Kidney glomerular epithelial cell (primary cell): ENCODE measurements at places on chromosomes 3 and 15.

GRCh38 chr3:13480340-13481318, 523 bp downstream of the HDAC11 start:
- no peak for DNase-seq

GRCh38 chr15:47429376-47429775, 287.9 kb upstream of the SEMA6D start:
- DNase-seq: no peak

DNA sequence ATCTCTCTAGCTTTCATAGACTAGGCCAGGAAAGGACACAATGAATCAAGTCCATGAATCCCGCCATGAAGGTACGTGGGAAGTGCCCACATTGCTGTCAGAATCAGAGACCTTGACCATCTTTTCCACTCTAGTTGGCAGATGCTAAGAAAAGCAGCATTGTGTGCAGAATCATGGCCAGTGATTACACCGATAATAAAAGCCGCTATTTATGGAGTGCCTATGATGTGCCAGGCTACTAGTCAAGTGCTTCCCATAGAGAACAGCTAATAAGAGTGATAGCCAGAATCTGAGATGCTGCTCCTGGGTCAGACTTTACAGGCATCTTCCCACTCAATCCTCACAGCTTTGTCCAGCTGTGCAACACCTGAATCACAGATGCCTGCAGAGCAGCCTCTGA, 13.2 kb upstream of the RPL32 start:
- DNase-seq: no peak

DNA sequence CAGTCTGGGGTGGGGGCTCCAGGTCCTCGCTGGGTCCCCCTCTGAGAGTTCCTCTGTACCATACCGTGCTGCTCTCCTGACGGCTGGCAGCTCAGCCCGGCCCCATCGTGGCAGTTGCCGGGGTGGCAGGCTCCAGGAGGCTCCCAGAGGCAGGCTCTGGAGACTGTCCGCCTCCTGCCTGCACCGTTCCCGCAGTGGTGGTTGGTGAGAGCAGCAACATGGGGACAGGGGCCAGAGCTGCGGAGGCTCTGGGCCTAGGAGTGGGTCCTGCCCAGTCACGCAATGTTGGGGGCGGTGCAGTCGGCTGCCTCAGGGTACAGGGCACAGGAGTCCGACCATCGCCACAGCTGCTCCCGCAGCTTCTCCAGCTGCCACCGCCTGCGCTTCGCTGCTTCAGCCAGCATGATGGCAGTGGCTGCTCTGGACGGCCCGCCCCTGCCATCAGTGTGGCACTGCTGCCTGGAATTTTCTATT, 492.7 kb downstream of the AGBL1 start:
- no peak for DNase-seq

- no peak for DNase-seq
These were observed 13.3 kb downstream of the ARMC8 start for GRCh38 chr3:138200424-138200823.

DNA sequence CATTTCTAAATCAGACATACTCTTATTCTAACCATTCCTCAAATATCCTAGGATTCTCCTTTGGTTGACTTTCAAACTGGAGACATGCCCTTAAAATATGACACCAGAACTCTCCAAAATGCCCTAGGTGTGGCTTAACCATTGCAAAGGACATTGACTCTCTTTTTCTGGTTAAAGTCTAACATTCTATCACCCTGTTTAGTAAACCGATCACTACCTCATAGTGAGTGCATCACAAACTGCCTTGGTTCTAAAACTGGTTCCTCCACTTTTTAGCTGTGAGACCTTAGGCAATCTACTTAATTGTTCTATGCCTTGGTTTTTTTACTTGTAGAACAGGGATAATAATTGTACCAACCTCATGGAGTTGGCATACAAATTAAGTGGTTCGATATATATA, 224.3 kb downstream of the CDIN1 start:
- no peak for DNase-seq

GRCh38 chr3:12423131-12423530, 61.1 kb upstream of the TSEN2 start:
- no peak for DNase-seq

- DNase-seq: no peak
These were observed at the start of gene PCSK6 for GRCh38 chr15:101489599-101490407. Gene PCSK6 (minus strand): TSS chr15:101489707. CDS start chr15:101489670, 37 bp downstream.

- DNase-seq: no peak
These were observed 135.5 kb downstream of the GHSR start for GRCh38 chr3:172312711-172313110.

- no peak for DNase-seq
These were observed 11.9 kb downstream of the MCM2 start for GRCh38 chr3:127610105-127610504.

DNA sequence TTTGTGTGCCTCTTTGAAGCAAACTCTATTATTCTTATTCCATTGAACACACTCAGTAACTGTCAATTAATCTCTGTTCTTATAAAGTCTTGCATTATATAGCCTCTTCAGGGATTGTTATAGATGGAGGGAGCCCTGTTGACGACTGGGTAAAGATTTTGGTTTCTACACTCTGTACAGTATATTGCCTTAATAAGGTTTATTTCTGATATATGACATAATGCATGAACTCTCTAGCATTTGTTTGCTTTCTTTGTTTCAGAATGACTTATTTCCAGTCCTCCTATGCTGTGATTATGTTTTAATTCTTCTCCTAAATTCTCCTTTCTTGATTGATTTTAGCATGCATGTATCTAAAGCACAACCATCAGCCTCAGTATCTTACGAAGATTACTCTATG, 494.9 kb downstream of the DIPK2A start:
- DNase-seq: no peak

GRCh38 chr3:125965505-125965904, 3.5 kb upstream of the ROPN1B start:
- DNase-seq: no peak

DNA sequence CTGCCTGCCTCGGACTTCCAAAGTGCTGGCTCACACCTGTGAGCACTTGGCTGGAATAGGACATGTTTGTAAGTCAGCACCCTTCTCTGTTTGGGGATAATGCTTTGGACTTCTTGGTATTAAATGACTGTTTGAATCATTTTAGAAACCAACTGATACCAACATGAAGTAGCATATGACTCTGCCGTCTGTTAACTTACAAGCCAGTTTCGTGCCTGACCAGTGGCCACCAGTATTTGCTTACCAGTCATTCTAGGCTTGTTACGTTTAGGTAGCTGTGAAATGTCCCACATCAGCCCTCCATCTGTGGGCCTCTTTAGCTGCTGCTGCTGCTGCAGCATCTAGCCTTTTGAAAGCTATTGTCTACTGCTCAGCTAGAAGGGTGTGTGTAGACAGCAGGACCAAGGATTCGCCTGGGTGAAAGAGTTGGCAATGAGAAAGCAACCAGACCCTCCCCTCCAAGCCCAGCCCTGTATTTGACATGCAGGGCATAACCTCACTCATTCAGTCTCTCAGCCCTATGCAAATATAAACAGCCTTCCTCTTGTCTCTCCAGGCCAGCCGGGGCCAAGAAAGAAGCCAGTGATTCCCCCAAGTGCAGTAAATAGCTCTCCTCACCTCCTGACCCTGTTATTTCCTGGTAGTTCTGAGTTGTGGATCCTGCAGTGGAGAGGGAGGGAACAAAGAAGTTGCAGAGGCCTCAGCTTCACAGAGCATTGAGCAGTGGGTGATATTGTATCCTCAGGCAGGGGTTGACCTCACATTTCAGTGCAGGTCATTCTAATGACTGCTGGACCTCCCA, 51.0 kb downstream of the NKIRAS1 start:
- peak; percentile 40 for DNase-seq

GRCh38 chr3:123048480-123049237, 18.2 kb upstream of the PDIA5 start:
- no peak for DNase-seq

GRCh38 chr3:186260726-186261125, 101.3 kb downstream of the DGKG start:
- DNase-seq: no peak

DNA sequence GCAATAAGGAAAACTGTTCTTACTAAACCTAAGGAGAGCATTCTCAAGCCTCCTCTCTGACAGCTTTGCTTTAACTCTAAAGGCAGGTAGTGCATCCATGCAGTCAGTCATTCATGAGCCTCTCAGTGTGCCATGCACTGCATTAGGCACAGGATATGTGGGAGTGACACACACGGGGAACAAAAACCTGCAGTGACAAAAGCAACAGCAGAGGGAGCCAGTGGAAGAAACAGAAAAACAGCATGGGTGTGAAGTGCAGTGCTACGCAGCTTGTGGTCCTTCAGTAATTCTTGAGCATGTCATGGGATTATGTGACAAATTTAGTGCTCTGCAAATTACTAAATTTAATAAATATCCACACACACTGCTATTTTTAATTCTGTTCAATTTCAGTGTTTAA, 230.7 kb downstream of the BBX start:
- DNase-seq: peak; percentile 40

DNA sequence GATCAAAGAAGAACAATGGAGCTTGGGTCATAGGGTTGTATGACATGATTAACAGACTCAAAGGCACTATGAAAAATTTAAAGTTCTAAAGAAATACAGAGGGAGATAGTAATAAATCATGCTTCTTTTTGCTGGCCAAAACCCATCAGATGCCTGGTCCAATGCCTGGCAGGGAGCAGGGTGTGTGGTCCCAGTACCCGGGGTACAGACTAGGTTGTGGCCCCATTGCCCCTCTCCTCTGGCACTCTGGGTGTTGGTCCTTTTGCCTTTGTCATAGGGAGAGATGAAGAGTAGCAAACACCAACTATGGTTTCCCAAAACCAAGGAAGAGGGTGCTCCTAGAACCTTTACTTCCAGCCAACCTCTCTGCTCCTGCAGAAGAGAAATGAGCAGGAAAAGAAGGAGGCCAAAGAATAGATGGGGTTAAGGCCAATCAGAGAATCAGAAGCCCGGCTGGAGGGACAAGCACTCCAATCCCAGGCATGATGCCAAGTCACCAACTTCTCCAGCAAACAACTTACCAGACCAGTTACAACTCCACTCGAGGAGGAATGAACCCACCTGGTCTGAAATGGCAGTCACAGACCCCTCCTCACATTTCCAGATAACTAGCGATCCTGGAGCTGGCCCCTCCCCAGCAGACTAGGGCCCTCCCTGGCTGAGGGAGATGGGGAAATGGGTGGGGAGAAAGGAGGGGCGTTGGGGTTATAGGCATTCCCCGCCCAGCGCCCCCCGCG, 1.8 kb downstream of the IGDCC3 start:
- no peak for DNase-seq

GRCh38 chr3:191051037-191051436, 148.0 kb upstream of the OSTN start:
- DNase-seq: peak; percentile 52

DNA sequence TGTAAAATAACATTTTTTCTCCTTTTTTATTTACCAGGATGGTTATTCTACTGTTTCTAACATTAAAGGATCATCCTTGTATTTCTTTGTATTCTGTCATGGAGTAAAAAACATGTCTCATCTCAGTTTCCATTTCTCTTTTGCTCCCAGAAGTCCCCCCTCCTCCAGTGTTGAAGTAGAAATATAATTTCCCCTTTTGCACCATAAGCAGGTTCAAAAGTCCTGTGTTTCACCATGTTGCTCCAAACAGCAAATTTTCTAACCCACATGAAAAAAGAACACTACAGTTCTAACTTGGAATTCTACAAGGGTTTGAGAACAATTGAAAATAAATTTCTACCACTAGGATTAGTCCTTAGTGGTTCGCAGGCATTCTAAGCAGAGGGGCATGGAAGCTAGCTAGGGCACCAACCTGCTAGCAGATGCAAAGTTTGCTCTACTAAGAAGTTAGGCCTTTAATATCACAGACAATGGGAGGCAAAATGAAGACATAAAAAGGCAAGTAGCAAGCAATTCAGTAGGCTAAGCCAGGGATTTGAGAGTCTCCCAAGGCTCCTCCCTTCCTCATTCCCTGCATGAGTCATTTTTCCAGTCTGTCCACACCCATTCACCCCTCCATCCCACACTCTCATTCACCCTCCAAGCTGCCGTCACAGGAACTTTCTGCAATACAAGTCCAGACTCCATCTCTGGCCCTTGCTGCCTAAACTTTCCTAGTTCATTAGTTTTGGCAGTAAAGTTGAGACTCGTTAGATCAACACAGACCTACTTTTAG, 2.3 kb upstream of the MBNL1 start:
- peak; percentile 88 for DNase-seq

DNA sequence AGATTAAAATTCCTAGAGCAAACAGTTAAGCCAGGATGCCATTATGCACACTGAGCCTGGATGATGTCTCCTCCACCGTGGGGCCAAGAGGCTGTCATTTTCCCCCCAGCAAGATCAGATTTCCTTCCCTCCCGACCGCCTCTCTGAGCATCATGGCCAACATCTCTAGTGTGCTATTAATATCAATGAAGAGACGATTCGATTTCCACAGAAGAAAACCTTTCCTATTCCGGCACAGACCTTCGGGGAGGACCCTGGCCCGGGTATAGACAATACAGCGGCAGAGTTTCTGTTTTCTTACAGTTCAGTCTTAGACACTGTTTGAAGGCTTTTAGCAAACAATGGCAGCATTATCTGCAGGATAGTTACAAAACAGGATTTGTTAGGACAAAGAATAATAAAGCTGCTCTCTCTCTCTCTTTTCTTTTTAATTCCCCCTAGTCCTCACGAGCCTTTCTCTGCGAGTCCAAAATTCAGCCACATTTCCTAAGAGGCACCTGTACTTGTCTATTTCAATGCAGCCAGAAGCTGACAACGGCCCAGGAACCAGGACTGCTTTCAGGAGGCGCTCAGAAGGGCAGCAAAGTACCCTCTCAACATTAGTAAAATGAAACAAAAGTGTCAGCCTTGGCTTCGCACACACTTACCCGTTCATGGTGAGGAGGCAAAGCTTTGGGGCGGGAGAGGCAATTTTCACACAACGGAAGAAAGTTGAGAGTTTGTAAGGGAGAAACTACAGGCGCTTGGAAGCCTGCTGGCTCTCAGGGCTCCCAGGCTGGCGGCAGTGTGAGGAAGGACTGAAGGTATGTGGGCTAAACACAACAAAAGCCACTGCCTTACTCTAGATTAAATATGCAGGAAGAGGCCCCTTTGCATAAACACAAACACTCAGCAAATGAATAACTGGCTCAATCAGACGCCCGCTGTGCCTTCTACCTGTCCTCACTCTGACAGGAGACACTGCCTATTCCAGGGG, 278.0 kb downstream of the FOXP1 start:
- peak; percentile 31 for DNase-seq

- no peak for DNase-seq
These were observed 1.8 kb downstream of the APEH start for GRCh38 chr3:49675912-49676311.

- no peak for DNase-seq
These were observed 4.0 kb downstream of the B2M start for GRCh38 chr15:44715142-44715796.

DNA sequence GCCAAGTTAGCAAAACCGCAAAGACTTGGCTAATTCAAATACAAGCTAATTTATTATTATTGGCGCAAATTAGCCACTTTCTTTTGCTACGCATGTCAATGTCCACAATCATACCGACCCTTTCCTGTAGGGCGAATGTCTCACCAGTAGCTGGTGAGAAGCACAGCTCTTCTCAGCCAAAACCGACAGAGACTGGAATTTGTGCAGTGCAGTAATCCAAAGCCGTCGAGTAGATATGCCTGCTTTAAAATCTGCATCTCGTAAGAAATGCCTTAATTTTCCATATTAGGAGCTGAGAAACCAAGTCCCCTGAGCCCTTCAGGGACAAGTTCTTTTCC, 614 bp upstream of the MINDY2 start:
- peak; percentile 77 for DNase-seq

- no peak for DNase-seq
These were observed 45.9 kb downstream of the IL5RA start for GRCh38 chr3:3064297-3064696.

GRCh38 chr3:190983875-190984274, 121.4 kb upstream of the GMNC start:
- DNase-seq: no peak

GRCh38 chr3:101928890-101929289, 79.6 kb downstream of the NFKBIZ start:
- peak; percentile 70 for DNase-seq
